ENCODE measurements at places on chromosomes 5 and 9.

- no peak for DNase-seq
These were observed 147.8 kb downstream of the LIFR start for GRCh38 chr5:38408446-38409198.

- no peak for DNase-seq
These were observed 30.4 kb downstream of the GPR21 start for GRCh38 chr9:123063896-123064295.

DNA sequence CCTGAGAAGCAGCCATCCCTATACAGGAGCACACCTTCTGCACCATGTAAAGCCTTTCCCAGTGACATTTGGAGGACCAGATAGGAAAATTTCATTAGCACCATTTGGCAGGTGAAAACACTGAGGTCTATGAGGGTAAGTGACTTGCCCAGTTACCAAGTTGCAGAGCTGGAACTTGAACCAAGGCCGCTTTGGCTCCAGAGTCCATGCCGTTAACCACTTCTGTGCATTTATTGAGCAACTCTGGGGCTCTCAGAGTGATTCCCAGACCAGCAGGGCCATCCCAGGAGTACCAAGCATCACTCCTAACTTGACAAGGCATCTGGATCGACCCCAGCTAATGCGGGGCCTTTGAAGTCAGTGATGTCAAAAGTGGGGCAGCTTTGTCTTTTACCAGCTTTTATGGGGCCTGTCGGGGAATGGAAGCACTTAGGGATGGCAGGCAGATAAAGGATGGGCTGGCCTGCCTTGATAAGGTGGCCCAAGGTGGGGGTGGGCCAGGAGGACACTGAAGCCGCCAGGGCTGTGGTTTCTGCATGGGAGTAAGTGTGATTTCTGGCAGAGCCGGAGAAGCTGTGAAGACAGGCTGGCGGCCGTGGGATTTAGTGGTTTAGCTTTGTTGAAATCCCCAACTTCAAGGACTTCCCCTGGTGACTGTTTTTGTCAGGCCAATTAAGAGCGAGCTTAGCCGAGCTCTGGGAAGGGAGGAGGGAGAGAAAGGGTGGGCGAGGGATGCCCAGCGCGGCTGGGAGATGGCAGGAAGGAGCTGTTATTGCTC lies 127.3 kb downstream of the MACROH2A1 start:
- DNase-seq, result no peak

DNA sequence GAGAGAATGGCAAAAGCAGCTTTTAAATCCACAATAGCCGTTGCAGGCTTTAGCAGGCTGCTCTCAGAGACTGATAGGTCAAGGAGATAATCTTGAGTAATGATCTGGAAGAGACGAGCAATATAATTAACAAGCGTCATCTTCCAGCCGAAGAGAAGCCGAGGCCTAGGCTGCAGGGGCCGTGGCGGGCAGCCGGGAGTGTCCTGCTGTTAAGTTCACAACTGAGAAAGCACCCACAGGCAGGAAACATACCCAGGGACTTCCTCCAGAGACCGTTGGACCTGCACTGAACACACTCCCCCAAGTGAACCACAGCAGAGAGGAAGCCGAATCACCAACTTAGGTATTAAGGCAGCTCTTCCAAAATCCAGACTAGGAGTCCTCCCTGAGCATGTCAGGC lies 182.3 kb downstream of the IRX2 start:
- DNase-seq, result no peak

GRCh38 chr9:16442622-16443021 lies 427.8 kb downstream of the BNC2 start:
- no peak for DNase-seq

- DNase-seq, result no peak
These were observed 60.9 kb upstream of the ROR2 start for GRCh38 chr9:92010705-92011536.

Measured in AG08396 (cell line).